WTC11 (cell line): ENCODE measurements at places on chromosomes 7 and 10.

DNA sequence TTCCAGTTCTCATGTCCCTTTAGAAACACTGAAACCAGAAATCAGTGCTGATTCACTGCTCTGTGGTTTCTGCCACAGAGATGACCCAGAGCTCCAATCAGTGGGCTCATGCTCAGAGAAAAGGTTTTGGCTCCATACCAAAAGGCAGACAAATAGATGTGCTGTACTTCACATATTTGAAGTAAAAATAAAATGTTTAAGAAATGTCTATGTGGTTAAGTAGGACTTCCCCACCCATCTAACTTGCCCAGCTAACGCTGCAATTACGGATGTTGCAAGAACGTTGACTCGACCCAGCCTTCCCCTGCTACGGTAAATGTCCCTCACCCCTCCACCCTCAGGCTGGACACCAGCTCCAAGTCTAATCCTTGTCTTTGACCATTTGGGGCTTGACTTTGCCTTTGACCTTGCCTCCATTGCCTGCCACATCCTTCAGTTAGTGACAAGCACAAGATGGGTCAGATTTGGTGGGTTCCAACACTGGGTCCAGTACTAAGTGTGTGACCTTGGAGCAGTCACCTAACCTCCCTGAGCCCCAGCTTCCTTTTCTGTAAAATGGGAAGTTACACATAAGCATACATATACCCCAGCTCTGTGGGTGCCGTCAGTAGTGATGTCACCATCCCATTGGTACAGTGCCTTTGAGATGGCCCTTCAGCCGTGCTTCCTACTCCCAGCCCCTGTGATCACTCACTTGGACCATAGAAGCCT, 95.8 kb downstream of the CHST15 start:
- no peak for DNase-seq

GRCh38 chr7:1012004-1012715, 29.2 kb downstream of the CYP2W1 start:
- DNase-seq, result no peak

- DNase-seq, result no peak
Measured at GRCh38 chr10:57015595-57016318, 654.7 kb upstream of the ZWINT start.

DNA sequence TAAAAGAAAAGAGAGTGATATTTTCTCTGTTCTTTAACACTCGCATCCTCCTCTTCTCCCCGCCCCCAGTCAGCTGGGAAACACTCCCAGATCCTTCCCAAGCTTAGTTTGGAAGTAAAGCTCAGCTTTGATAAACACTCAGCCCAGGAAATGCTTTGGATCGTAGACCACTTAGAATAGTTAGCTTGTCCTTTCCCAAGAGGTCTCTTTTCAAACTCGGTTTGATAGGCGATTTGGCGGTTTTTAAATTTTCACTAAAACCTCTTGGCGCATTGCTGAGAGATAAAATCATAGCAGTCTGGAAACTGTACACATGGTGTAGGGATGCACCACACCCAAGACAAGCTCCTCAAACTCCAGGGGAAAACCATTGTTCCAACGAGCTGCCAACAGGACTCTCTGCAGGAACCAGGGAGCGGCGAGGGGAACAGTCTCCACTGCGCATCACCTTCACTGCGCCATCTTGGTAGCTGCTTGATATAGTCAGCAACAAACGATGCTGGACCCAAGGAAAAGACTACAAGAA, 22.3 kb downstream of the SMURF1 start:
- DNase-seq, result no peak

DNA sequence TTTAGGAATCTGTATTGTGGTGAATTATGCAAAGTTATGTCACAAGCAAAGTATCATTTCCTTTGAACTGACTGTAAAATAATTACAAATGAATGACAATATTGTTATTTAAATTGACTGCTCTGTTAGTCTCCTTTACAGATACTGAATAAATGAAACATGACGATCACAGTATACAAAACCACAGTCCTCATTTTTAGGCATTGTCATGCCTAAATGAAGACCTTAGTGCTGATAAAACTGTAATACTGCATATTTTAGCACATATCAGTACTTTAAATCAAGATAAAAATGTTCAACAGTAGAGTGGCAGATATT, 39.7 kb upstream of the FEZF1 start:
- no peak for DNase-seq

DNA sequence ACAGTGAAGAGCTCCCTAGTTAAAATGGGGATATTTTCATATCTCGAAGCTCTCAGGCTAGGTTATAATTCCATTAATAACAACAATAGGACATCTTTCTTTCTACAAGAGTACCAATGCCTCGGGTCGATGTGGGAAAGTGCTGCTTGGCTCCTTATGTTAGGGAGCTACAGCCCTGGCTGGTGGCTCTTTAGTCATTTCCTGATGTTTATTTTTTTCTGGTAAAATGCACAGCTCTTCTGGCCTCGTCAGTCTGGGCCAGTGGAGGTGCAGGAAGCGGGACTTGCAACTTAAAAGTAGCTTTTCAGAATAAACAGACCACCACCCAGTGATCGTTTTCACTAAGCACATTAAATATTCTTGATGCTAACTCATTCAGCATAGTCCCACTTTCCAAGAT, 58.3 kb downstream of the MKX start:
- no peak for DNase-seq

DNA sequence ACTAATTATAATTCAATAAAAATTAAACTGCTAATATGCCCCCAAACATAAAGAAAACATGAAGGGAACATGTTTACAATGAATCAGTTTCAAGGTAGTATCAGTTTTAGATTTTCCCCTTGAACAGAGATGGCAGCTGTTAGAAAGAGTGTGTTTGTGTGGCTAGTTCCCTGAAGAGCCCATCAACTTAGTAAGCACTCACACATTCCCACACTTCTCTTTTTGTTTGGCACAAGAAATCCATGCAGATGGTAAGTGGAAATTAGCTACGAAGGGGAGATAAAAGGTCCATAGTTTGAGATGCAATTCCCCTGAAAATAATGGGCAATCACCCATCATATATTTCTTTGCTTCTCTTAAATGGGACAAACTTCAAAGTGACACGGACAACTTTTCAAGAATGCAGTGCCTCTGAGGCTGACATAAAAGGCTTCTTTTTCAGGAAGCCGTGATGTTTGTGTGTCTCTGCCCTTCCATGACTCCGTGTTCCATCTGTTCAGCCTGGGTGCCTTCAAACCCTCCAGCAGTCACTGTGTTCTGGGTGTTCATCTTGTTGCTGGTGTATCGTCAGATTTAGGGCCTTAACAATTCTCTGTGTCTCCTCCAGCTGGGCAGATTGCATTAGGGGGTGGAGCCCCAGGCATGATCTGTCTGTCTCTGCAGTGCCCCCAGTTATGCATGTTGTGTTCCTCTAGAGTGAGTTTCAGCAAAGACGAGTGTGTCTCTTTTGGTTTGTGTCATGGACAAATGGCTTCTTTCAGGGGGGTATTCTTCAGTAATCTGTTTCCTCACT, 259.5 kb upstream of the NPY start:
- DNase-seq, result no peak

GRCh38 chr7:84704380-84704779, 482.5 kb downstream of the SEMA3D start:
- no peak for DNase-seq
